ENCODE measurements at places on chromosomes 5 and 9.

DNA sequence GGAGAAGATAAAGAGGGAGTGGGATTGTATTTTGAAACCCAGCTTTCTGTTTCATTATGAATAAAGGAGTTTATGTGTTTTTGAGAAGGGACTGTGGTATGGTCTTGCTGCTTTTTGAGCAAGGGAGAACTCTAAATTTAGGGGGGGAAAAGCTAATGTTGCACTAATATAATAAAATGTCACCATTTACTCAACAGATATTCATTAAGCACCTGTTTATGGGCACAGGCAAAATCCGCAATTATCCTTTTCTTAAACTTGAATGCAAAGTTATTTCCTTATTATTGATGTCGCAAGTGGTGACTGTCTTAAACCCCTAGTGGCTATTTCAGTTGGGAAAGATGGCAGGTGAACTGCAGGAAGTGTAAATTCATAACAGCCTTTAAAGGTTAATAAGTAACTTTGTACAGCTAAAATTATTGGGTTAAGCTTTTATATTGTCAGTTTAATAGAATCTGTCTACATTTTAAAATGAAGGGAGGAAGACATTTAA lies 1.5 kb downstream of the CDC42SE2 start:
- DNase-seq, result no peak

DNA sequence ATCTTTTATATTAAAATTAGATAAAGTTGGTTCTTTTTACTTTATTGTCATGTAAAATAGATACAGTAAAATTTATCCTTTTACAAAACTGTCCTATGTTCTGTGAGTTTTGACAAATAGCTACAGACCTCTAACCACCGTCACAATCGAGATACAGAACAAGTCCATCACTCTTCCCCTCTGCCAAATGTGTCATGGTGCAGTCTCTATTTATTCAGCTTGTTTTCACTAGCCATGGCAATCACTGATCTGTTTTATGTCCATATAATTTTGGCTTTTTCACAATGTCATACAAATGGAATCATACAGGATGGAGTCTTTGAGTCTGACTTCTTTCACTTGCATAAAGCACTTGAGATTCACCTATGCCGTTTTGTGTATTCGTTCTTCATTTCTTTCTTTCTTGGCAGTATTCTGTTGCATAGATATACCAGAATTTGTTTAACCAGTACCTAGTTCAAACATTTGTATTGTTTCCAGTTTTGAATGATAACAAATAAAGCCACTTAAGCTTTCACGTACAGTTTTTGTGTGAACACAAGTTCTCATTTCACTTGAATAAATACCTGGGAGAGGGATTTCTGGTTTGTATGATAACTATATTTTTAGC lies 273.2 kb upstream of the MPDZ start:
- no peak for DNase-seq

GRCh38 chr9:127203681-127204327 lies 60.8 kb upstream of the GARNL3 start:
- DNase-seq, result no peak

DNA sequence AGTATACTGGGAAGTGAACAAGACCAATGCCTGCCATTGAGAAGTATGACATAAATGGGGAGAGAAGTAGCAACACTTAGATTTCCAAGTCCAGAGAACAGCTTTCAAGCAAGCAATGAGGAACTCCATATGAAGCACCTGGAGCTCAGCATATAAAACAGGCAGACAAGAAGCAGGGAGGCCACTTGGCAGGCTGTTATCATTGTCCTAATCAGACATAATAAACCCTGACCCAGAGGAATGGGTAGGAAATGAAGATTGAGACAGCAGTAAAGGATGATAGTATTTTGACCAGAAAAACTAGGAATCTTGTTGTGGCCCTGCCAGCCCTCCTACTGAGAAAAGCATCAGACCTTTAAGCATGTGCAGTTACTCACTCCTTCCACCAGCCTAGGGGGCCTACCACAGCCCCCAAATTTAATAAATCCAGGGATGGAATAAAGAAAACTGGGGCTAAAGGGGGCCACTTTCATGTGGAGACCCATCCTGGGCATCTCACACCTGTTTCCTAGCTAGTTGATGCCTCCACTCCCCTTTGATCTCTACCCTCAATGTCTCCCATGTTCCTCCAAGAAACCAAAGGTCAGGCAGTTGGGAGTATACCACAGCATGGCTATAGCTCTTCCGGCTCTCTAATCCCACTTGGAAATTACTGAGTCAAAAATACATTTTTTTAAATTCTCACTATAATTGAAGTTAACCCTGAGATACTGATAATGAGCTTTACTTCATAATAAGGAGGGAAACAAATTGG lies 135.1 kb downstream of the SIL1 start:
- no peak for DNase-seq

GRCh38 chr9:26673261-26673660 lies 219.3 kb downstream of the CAAP1 start:
- no peak for DNase-seq

DNA sequence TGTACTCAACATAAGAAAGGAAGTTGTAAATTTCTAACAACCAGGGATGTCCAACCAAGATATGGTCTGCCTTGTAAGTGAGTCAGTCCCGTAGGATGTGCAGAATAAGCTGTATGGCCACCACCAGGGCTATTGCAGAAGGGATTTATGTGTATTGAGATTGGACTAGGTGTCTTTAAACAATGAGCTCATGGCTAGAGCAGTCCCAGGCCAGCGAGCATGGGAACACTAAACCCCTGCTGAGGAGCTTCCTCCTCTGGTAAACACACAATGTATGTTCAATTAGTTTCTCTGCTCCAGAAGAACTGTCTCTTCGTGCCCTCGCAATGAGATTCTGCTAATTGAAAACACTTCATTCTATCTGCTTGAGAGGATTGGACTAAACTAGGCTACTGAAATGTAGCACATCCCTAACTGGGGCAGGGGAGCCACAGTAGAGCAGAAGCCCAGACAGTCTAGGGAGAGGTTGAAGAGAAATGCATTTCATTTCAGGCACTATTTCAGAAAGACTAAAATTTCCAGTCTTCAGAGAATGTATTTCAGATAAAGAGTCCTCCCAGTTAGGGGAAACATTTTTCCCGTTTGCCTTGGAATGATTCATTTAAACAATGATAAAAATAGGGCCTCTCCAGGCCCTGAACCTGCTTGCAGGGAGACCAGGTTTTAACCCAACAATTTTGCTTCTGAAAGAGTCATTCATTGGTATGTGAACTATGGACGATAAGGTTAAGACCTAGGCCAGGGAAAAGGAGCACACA lies 154.7 kb downstream of the FAM114A2 start:
- no peak for DNase-seq

DNA sequence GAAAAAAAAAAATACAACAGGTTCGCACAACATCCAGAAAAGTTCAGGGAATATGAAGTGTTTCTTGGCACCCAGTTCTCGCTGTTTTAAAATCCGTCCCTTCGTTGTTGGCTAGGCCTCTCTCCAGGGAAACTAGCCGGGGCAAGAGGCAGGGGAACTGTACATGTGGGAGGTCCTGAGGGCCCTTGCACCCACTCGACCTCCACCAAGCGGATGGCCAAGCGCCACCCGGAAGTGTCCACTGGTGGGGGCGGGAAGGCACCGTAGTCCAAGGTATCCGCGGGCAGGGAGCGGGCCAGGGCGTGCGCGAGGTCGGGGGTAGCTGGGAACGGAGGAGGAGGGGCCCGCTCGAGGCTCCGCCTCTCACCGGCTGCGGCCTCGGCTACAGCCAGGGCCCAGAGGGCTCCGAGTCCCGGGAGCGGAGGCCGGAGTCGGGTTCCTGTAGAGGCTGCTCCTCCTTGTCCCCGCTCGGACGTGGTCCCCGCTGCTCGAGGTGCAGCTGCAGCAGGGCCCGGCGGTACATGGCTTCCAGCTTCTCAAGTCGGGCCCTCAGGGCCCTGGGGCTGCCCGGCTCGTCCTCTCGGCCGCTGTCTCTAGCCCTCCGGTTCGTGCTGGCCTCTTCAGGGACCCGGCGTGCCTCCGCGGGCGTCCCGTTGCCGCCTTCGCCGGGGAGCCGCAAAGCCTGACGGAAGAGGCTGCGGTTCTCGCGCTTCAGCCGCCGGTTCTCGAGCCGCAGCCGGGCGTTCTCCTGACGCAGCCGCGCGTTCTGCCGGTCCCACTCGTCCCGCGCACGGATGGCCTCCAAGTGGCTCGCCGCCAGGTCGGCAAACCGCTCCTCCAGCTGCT lies 720 bp downstream of the TUSC1 start:
- DNase-seq, result no peak

GRCh38 chr5:146682899-146683532 lies 167.0 kb upstream of the GPR151 start:
- DNase-seq, result no peak

GRCh38 chr9:19385786-19386501 lies 5.9 kb upstream of the RPS6 start:
- no peak for DNase-seq
